ENCODE measurements at places on chromosomes 5 and 9.

GRCh38 chr9:87138128-87139040 is 191.1 kb upstream of the GAS1 start:
- peak; percentile 42 for DNase-seq

DNA sequence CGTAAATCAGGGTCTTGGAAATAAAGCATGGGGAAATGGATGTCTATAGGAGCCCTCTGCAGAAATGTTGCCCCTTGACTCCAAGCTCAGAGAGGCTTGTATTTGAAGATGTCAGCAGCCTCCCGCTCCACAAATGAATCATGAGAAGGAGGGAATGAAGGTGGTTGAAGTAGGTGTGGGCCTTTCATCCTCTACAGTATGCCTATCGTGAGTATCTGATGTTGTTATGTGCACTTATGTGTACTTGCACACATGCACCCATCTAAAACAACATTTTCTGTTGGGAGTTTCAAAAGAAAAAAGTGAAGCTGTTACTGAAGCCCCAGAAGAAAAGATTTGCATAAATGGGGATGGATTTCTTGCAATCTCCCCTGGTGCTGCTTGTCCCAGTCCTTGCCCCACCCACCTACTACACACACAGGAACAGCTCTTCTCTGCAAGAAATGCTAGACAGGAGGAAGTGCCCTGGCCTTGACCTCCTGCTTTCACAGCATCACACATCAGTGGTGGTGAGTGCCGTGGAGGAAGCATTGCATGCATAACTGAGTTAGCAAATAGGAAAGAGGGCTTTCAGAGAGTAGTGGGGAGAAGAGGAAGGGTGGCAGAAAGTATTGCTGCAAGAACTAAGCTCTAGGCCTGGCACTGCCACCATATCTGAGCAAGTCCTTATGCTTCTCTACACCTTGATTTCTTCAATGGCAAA is 156.1 kb downstream of the SNX18 start:
- DNase-seq = no peak

DNA sequence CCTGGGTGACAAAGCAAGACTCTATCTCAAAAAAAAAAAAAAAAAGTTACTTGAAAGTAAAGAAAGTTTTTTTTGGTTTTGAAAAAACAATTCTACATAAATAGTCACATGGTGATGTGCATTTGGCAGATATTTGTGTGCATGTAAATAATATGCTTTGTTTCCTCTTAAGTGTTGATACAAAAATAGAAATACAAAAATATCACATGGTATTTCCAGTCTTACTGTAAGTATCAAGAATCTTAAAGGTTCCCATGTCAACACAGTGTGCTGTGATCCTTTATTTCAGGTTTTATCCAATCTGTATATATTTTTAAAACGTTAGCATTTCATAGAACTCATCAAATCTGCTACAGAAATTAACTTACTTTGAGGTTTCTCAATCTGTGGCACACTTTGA is 521.9 kb downstream of the TLE4 start:
- DNase-seq = no peak

- DNase-seq = peak; percentile 28
Measured at GRCh38 chr5:11324521-11325289, 563.7 kb upstream of the DAP start.

- DNase-seq = peak; percentile 8
Measured at GRCh38 chr9:92350740-92351133, 25.0 kb downstream of the CENPP start.

DNA sequence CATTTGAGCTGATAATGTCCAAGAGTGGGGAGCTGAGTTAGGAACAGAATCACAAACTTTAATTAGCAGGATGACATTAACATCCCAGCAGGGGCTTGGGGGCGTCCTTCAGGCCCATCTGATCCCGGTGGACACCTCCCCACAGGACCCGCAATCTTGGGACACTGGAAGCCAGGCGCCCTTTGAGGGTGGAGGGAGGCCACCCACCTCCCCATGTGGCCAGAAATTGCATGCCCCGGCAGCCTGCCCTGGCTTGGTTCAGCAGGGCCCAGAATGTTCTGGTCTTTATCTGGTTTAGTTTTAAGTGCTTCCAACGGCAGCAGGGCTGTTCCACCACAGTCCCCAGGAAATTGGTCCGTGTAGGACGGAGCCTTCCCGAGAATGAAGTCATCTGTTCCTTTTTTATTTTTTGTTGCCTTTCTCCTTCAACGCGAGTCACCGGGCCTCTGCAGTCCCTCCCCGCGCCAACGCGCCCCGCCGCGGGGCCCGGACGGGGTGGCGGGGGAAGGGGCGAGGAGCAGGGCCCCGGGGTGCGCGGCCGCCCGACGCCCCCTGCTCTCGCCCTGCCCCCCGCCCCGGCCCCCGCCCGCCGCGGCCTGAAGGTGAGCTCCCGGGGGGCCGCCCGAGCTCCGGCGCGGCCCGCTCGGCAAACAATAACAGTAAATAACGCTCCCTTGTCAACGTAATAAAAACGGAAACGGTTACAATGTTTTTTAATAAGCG is 207.9 kb downstream of the C9orf50 start:
- peak; percentile 84 for DNase-seq

- DNase-seq = no peak
Measured at GRCh38 chr5:80215523-80215922, 40.3 kb downstream of the SERINC5 start.

DNA sequence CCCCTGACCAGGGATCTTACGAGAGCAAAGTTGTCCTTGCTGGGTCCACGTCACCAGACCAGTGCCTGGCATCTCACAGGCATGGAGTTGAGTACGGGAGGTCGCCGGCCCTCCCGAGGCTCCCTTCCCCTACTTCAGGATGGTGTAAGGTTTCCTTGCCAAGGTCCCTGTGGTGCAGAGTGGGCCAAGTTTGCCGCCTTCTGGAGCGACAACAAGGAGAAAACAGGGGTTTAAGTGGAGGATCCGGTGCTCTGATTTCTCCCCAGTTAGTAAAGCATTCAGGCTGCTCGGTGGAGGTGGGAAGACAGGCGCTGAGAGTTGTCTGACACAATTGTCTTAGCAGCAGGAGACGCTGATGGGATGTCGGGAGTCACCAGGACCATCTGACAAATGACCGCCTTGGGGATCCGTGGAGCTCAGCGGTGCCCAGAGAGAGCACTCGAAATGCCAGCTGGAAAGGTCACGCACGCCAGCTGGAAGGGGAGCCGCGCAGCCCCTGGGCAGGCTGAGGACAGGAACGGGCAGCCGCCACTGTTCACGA is 37.3 kb downstream of the ADAMTS2 start:
- no peak for DNase-seq

DNA sequence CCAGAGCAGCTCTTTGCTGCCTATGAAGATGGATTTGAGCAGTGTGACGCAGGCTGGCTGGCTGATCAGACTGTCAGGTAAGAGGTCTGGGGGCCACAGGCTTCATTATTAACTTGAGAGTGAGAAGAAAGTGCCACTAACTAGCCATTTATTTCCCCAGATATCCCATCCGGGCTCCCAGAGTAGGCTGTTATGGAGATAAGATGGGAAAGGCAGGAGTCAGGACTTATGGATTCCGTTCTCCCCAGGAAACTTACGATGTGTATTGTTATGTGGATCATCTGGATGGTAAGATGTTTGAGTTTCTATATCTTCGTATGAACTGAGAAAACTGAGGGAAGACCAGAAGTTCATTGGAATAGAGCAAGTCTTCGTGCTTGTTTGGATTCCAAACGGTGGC is 22.1 kb downstream of the VCAN start:
- DNase-seq = no peak

GRCh38 chr5:61817472-61818326 is 485.6 kb downstream of the ZSWIM6 start:
- peak; percentile 43 for DNase-seq

DNA sequence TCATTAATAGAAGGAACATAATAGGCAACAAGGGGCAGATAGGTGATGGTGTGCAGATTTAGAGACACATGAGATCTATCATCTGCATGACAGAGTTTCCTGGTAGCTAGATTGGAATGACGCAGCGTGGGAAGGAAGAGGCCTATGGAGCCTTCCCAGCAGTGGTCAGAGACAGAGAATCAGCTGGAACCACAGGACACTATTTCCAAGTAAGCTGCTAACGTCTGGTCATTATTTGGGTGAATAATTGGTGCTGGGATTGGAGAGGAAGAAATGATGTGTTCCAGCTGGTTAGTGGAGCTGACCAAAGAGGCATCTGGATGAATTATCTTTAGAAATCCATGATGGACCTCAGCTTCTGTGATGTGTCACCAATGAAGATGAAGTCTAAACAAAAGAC is 91.2 kb upstream of the PRR16 start:
- peak; percentile 62 for DNase-seq

GRCh38 chr9:98045234-98046179 is 11.0 kb upstream of the NANS start:
- peak; percentile 74 for DNase-seq

DNA sequence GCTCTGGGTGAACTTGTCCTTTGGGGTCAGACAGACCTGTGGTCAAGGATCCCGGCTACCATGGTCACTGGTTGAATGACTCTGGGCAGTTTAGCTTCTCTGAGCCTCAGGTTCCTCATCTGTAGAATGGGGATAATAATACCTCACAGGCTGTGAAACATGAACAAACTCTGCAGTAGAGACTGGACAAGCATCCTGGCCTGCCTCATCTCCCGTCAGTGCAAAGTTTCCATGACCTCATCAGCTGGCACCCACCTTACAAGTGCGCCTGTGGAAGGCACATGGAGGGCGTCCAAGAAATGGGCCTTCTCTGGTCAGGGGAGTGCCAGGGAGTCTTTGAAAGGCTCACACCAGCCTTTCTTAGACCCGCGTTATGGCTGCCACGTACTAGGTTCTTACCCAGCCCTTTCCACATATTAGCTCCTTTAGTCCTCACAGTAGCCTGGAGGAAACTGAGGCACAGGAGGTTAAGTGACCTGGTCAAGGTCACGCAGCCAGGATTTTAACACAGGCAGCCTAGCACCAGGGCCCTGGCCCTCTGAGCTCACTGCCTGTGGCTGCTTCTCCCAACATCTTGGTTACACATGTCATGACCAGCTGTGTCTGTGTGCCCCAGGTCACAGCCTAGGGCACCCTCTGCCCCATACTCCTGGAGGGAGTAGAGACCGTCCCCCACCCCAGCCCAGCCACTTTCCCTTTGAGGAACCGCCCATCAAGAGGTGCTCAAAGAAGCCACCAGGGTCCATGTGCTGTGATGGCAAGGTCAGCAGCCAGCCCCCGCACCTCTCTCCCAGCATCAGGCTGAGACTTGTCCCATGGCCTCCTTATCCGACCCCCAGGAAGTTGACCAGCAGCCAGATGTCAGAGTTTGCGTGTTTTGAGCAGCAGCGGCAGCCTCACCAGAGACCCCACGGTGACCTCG is 39.4 kb upstream of the RPL26L1 start:
- DNase-seq = peak; percentile 72

DNA sequence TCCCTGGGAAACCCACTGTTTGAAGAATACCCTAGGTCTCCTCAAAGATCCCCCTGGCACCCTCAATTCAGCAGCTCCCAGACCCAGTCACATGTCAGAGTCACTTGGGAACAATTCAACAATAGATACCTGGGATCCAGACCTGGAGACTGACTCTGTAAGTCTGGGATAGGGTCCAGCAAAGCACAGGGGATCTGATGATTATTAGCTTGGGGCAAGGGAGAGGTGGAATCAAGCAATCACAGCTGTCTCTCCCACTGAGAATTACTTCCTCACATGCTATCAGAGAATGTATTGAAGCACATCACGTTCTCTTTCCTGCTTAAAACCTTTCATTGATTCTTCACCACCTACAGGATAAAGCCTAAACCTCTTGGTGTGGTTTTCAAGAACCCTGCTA is 5.9 kb downstream of the FAM193B start:
- no peak for DNase-seq
